ENCODE measurements at places on chromosomes 2 and 18.

- no peak for DNase-seq
These were observed 776.8 kb upstream of the SOX11 start for GRCh38 chr2:4915357-4915756.

DNA sequence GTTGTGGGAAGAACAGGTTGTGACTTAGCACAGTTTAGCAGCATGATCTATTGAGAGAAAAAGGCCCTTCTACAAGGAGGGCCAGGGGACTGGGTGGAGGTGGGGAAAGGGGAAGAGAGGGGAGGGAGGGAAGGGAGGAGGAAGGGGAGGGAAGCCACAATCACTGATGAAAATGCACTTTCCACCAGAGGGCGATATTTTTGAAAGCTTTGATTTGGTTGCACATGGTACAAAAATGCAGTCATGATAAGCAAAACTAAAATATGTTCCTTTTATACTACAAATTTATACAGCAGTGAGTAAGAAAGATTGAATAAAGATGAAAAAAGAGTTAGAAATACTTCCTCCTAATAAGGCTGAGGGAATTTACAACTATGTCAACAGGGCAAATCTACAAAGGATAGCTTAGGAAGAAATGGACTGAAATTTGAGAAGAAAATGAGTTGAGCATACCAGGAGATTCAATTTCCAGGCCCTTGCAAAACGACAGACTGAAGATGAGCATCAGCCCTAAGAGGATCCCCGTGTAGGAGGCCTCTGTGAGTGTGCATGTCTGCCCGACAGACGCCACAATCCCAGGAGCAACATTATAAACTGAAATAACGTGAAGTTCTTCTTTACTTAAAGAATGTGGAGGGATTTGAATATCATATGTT is 17.2 kb downstream of the SH3YL1 start:
- DNase-seq, result no peak

DNA sequence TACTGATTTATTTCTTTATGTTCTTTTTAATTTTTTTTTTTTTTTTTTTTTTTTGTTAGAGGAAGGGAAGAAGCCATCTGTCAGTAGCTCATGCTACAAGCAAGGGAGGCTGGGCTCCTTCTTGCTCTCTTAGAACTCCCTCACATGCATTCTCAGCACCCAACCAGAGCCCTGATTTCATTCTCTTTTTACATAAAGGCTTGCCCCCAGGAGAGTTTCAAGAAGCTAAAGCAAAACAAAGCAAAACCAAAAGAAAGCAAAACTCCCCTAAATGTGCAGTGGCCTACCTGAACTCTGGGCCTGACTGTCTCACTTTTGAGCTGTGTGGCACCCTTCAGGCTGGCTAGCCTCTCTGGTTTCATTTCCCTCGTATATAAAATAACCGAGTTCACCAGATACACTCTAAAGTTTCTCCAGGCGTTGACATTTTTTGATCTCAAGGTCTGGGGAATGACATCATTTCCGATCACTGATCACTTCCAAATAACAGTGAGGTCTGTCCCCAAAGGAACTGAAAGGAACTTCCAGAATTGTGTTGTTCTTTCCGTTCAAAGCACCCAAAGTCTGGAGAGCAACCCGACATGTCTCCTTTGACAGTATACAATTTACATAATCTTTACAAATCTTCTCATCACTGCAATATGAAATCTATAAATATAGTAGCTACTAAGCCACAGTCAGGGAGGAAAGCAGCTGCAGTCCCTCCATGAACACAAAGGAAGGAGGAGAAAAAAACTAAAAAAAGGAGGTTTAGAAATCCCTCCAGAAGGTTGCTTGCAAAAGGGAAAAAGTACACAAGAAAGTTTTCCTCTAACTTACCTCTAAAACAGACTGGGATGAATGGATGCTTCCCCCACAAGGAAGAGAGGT is 145.6 kb upstream of the NCK2 start:
- DNase-seq, result no peak

GRCh38 chr2:7905756-7906155 is 776.1 kb upstream of the ID2 start:
- DNase-seq, result no peak

- DNase-seq, result peak; percentile 36
These were observed 1.5 kb downstream of the UCN start for GRCh38 chr2:27306573-27307286.

DNA sequence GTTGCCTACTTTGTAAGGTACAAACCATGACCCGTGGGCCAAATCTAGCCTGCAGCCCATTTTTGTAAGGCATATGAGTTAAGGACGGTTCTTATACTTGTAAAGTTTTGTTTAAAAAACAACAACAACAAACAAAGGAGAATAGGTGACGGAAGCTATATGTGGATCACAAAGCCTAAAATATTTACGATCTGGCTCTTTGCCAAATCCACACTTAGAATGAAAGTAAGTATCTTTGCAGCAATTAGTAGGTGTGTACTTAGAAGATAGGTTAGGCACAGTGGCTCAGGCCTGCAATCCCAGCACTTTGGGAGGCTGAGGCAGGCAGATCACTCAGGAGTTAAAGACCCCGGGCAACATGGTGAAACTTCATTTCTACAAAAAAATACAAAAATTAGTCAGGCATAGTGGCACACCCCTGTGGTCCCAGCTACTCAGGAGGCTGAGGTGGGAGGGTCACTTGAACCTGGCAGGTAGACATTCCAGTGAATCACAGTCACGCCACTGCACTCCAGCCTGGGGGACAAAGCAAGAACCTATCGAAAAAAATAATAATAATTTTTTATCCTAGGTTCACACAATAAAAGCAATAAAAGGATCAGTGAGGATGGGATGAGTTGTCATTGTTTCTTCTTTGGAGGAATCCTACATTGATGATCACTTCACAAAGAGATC is 57.8 kb upstream of the CTAGE1 start:
- DNase-seq, result no peak

GRCh38 chr2:105738658-105739241 is 6.0 kb upstream of the NCK2 start:
- DNase-seq, result no peak

DNA sequence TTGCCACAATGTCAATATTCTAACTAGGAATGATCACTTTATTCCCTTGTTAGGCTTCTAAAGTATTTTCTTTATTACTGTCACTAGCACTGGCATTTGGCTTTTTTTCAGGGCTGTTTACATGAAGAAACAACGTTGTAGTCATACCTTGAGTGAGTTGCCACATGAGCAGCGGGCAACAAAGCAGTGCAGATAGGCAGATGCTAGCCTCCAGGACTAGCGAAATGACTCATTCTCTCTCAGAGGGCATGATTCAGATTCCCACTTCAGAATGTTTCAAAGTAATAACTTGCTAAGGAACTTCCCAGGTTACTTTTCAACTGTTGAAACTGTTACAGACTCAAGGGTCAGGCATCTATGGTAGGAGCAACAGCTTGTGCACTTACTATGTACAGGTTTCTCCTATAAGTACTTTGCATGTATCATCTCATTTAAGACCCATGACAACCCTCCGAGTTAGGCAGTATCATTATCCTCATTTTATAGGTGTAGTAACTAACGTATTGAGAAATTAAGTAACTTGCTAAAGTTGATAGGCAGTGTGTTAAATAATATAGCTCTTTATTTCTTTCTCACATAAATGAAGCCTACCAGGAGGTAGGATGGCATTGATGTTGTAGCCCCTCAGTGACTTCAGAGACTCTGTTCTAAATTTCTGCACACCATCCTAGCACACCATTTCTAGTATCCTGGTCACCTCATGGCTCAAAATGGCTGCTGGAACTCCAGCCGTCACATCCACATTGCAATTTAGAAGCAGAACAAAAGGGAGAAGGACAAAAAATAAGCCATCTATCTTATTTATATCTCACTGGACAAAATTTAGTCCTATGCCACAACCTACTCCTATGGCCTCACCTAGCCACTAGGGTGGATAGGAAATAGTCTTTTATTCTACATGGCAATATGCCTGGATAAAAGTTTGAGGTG is 83.3 kb downstream of the ICOS start:
- DNase-seq, result peak; percentile 67

DNA sequence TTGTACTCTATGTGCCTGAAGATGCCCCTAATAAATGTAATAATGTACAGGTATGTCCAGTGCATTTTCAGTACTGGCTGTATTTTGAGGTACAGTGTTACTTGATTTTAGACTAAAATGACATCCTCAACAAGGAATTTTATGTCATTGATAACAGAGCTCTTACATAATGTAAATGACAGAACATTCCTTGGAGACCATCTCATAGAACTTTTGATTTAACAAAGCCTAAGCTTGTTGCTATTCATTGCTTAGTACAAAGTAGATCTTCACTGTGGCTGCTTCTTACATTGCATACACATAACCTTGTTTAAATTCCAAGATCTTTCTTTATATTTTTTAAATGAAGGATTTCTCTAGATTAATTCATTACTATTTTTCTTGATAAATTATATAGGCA is 24.1 kb downstream of the DYNC1I2 start:
- DNase-seq, result no peak

DNA sequence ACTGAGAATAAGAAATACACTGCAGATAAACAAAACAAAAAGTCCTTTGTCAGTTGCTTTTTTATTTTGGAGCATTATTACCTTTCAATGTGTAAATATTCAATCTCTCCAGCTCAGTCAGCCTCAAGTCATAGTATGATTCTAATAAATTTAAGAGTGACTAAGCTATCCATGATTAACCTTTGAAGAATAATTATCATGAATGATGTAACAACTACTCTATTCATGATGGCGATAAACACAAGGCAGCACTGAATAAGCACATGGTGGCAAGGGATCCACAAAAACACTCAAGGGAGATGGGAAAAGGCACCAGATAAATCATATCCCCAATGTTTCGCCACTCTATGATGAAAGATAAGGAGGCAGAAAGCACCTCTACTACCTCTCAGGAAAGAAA is 67.0 kb downstream of the MAP4K3 start:
- no peak for DNase-seq

- no peak for DNase-seq
These were observed 81.4 kb upstream of the MSH2 start for GRCh38 chr2:47321411-47322031.

DNA sequence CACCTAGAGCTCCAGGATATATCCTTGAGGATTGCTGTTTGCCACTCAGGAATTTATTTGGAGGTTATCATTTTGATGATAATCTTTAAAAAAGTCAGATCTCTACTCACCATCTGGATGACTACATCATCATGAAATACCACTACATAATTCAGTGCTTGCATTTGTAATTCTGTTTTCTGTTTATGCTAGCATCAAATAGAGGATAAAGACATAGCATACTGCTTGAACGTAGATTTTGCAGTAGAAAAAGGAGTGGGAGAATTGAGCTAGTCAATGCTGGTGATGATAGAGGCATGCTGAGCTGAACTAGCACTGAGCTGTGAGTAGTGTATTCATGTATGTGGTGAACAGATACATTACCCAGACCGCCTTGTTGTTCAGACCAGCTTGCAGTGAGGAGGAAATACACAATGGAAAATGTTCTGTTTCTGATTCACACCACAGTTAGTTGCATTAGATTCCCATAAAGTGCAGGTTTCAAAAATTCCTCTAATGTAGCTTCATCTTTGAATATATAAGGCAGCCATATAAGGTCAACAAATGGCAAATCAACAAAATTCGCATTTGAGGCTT is 68.8 kb upstream of the CDC42EP3 start:
- DNase-seq, result no peak
